ENCODE measurements at places on chromosomes 3 and 15.

- DNase-seq, result no peak
Observed at GRCh38 chr15:85454403-85454802, 74.0 kb downstream of the AKAP13 start.

DNA sequence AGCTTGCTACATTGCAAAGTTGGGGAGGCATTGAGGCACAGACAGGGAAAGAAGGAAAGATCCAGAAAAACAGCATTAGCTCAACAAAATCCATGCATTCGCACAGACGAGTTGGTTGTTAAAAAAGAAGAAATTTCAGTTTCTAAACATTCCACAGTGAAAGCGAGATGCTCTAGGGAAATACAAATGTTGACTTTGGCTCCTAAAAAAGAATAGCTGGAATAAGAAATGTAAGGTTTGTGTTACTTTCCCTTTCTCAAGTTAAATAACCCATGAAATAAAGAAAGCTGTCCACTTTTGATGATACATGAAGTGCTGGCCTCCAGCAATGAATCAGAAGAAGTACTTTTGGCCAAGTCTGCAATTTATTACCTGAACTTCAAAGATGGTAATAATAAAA is 465.1 kb downstream of the ERC2 start:
- DNase-seq, result no peak

- DNase-seq, result peak; percentile 84
Observed at GRCh38 chr3:13537909-13538296, 11.0 kb upstream of the FBLN2 start.

GRCh38 chr3:50166620-50167019 is 11.5 kb downstream of the SEMA3F start:
- no peak for DNase-seq
